Glomerular endothelial cell (primary cell): ENCODE measurements at places on chromosomes 6 and 20. TPM values are rescaled to one million over a fixed set of nuclear protein-coding genes. Genes with fewer than 3 reads are reported as not detected.

GRCh38 chr20:64057628-64058498 is 5.1 kb upstream of the TCEA2 start:
- DNase-seq, result no peak

DNA sequence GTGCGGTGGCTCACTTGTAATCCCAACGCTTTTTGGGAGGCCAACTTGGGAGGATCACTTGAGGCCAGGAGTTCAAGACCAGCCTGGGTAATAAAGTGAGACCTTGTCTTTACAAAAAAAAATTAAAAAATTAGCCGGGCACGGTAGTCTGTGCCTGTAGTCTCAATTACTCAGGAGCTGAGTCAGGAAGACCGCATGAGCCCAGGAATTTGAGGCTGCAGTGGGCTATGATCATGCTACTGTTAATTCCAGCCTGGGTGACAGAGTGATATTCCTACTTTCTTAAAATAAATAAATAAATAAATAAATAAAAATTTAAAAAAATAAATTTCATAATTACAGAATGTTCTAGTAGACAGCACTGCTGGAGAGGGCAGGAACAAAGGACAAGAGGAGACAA is 62.4 kb downstream of the DST start:
- no peak for DNase-seq

GRCh38 chr6:68575765-68576439 is 59.2 kb upstream of the ADGRB3 start:
- DNase-seq, result no peak

- DNase-seq, result no peak
Observed at GRCh38 chr6:41937472-41937860, 4.1 kb downstream of the CCND3 start.

DNA sequence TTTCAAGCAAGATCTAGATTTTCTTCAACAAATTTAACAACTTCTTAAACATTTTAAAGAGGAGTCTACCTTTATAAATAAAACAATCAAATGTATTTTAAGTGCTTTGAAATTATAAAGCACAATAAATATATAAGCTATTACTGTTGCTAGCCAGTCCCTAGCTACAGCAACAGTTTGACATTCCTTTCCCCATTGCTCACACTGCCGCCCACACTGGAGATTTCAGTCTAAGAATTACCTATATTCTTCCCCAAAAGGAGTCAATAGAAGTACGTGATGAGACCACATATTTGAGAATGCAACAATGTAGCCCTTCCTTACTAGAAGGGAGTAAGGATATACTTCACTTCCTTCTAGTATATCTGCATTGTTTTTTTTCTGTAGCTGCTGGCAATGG is 65.3 kb upstream of the RNF146 start:
- no peak for DNase-seq

- DNase-seq, result no peak
Observed at GRCh38 chr20:41138475-41139226, 1.3 kb downstream of the PLCG1 start.

DNA sequence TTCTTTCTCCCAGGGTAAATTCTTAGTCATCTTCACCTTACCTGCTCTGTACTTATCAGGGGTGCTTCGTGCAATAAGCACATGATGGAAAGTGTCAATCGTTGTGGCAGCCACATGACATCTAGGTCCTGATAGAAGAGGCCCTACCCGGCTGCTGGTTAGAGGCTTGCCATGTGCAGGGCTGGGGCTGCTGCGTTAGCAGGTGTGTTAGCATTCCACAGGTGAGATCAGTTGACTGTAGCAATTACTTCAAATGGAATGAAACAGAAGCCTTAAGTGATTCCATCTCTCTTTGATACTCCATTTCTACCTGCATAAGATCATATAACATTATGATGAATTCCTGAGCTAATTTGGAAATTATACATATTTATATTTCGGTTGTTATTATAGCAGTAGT is 127.0 kb downstream of the UST start:
- DNase-seq, result no peak

DNA sequence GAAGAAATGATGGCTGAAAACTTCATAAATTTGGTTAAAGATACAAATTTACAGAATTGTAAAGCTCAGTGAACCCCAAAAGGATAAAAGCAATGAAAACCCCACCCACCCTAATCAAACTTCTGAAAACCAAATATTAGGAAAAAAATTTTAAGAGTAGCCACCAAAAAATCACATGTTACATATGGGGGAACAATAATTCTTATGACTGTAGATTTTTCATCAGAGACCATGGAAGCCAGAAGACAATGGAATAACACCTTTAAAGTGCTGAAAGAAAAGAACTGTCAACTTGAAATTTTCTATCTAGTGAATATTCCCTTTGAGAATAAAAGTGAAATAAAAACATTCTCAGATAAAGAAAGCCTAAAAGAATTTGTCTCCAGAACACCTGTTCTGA is 24.4 kb downstream of the PROCR start:
- DNase-seq, result no peak

- no peak for DNase-seq
Observed at GRCh38 chr6:14310960-14311359, 193.4 kb downstream of the CD83 start.

- no peak for DNase-seq
Observed at GRCh38 chr20:6614836-6615235, 152.7 kb upstream of the BMP2 start.

- no peak for DNase-seq
Observed at GRCh38 chr6:149458196-149458595, 26.6 kb downstream of the ZC3H12D start.

DNA sequence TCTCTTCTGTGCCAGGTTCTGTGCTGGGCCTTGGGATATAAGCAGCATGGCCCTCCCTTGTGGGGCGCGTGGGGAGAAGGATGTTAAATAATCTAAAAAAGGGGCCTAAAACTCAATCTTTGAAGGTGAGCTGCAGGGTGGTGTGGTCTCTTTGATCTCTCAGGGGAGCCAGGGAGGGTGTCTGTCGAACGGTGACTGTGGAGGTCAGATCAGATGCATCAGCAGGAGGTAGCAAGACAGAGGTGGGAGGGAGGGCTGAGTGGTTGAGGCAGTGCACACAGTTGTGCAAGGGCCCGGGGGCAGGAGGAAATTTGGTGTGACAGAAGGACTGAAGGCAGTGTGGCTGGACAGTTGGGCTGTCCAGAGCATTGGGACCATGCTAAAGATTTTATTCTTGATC is 287.3 kb downstream of the BMP7 start:
- DNase-seq, result no peak

DNA sequence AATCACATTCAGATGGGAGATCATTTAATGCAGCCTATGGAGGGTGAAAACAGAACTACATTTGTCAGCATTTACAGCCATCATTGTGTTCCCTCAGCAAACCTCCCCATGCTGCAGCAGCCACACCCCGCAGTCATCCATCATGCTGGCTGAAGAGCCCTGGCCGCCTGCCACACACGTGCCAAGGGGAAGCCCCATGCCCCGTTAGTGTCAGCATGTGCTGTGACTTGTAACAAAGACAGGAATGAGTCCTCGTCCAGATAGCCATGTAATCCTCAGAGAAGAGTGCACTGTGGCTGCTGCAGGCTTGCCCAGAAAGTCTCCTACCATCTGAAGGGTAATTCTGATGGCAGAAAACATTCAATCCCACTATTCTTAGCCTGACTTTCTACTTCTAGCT is 1097.8 kb downstream of the KIF16B start:
- no peak for DNase-seq

- no peak for DNase-seq
Observed at GRCh38 chr20:57805747-57806146, 95.9 kb upstream of the PMEPA1 start.

DNA sequence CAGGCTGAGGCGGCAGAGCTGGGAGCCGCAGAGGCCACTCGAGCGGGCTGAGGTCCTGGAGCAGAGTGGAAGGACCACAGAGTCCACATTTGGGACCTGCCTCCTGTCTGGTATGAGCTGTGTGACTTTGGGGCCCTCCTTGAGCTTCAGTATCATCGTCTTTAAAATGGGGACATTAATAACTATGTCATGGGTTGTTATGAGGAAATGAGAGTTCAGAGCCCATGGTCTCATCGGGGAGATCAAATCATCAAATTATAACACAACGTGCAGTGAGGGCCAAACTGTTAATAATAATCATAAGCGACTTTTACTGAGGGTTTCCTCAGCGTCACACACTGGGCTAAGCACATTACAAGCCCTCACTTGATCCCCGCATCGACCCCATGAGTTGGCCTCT is 49.9 kb upstream of the CCDC167 start:
- DNase-seq, result no peak

- DNase-seq, result no peak
Observed at GRCh38 chr6:156963712-156964700, 186.8 kb downstream of the ARID1B start.

DNA sequence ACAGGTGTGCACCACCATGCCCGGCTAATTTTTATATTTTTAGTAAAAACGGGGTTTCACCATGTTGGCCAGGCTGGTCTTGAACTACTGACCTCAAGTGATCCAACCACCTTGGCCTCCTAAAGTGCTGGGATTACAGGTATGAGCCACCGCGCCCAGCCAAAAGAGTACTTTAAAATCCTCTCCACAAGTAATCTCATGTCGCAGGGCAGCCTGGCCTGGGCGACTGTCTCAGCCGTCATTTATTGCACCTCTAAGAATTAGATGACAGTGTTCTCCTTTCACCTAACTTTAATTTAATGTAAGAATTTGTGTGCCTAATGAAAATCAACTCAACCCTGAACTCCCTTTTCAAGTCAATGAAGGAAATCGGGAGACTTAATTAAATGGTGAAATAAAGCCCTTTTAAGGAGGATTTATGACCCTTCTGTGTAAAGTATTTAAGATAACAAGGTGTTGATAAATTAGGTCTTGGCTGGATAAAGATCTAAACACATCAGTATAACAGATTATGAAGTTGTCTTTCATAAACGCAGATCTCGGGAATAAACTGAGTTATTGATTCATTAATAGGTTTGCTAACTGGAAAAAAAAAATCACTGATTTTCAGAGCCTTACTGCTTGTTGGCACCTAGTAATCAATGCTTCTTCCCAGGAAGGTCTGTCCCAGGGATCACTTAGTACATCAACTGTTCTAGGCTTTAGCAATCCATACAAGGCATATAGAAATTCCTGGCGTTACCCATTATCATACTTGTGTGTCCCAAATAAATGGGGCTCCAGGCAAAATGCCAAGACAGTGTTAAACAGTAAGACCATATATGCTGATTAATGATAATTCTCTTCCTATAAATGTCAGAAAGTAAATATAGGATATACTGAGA is 209.3 kb downstream of the GMDS start:
- no peak for DNase-seq

DNA sequence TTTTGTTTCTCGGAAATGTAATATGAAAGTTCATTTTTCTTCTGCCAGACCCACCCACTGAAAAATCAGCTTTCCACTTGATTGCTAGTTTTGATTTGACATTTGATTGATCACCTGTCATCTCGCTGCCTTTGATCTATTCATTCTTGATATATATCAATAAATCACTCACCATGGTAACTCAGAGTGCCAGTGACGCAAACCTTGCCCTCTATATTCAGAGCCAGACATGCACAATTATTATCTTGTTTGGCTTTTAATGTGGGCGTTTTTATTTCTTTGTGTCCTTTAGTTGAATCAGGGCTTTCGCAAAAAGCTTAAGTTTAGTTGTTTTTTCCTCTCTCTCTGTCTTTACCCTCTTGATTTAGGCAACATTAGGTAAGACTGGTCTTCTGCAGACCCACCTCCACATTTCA is 2.0 kb downstream of the TSHZ2 start:
- DNase-seq, result no peak

- DNase-seq, result no peak
Observed at GRCh38 chr20:20095114-20095872, 43.0 kb downstream of the CFAP61 start.

GRCh38 chr20:49634116-49634515 is 66.2 kb upstream of the PTGIS start:
- no peak for DNase-seq

GRCh38 chr6:142906945-142907470 is 38.0 kb downstream of the HIVEP2 start:
- no peak for DNase-seq

DNA sequence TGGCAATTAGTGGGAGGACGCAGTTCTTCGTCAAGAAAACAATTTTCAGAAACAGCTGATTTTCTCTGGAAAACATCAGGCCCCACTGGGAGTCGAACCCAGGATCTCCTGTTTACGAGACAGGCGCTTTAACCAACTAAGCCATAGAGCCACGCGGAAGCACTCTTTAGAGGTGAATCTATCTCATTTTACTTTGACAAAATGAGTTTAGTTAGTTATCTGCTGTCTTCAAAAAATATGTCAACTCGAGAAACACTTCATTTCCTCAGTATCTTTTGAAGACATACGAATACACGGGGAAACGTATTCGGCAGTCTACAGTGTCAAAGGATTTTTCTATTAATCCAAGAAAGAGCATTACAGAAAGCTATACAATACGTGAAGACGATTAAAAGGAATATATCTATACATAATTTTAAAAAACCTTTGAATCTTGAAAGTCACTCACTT is 26.7 kb downstream of the GPX6 start:
- peak; percentile 61 for DNase-seq

GRCh38 chr20:20450521-20450920 is 82.6 kb downstream of the INSM1 start:
- DNase-seq, result no peak

- no peak for DNase-seq
Observed at GRCh38 chr6:33963136-33963750, 159.4 kb upstream of the MLN start.

DNA sequence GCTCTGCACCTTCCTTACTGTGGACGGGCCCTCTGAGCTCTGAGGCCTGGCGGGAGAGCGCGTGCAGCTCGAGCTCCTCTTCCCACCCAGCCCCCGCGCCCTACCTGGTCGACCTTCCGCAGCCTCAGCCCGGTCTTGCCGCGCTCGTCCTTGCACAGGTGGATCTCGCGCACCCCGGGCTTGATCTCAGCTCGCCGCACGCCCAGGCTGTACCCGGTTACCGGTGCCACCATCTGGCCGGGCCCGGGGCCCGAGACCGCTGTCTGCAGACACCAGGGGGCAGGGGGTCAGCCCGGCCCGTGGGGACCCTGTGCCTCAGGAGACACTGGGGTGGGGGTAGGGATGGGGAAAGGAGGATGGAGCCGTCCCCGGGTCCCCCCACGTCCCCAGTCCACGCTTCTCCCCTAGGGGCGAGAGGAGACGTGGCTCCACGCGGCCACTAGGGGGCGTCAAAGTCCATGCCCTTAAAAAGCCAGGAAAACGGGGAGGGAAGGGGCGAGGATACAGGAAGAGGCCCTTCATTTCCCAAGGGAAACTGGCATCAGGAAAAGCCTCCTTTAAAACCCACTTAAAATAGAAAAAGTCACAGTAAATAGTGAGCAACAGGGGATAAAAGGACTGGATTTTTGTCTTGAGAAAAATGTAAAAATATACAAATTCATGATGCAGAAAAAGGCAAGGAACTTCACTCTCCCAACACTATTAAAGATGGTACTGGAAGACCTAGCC is 15.5 kb downstream of the SDCBP2 start:
- no peak for DNase-seq

GRCh38 chr6:129370268-129370916 is 339.6 kb downstream of the ARHGAP18 start:
- DNase-seq, result no peak

The CALHM6 gene
- 0.68 and 1.1 TPM in 2 replicates for total RNA-seq

The KCNG1 gene
- 11.5 and 23.2 TPM in 2 replicates for total RNA-seq

The LY6G6F gene
- not detected in 2 replicates for total RNA-seq

The TBC1D22B gene
- total RNA-seq, result 12.9 and 16.7 TPM in 2 replicates

The TSPYL4 gene
- total RNA-seq, result 14.4 and 16.2 TPM in 2 replicates
